CD4-positive, alpha-beta T cell treated with Interleukin-1 beta for 1 hour (primary cell): ENCODE measurements at places on chromosomes 7 and 10.

DNA sequence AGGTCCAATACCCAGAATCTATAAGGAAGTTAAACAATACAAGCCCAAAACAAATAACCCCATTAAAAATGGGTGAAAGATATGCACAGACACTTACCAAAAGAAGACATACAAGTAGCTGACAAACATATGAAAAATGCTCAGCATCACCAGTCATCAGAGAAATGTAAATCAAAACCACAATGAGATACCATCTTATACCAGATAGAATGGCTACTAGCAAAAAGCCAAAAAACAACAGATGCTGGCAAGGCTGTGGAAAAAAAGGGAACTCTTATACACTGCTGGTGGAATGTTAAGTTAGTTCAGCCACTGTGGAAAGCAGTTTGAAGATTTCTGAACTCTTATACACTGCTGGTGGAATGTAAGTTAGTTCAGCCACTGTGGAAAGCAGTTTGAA lies 331.1 kb downstream of the KIF20B start:
- no peak for DNase-seq

- no peak for DNase-seq
These were observed 60.0 kb upstream of the CYP2C18 start for GRCh38 chr10:94623572-94623971.

- no peak for DNase-seq
These were observed 446.9 kb downstream of the PTPRN2 start for GRCh38 chr7:158140538-158141220.

- no peak for DNase-seq
These were observed 35.3 kb downstream of the PLPP4 start for GRCh38 chr10:120492346-120492745.

DNA sequence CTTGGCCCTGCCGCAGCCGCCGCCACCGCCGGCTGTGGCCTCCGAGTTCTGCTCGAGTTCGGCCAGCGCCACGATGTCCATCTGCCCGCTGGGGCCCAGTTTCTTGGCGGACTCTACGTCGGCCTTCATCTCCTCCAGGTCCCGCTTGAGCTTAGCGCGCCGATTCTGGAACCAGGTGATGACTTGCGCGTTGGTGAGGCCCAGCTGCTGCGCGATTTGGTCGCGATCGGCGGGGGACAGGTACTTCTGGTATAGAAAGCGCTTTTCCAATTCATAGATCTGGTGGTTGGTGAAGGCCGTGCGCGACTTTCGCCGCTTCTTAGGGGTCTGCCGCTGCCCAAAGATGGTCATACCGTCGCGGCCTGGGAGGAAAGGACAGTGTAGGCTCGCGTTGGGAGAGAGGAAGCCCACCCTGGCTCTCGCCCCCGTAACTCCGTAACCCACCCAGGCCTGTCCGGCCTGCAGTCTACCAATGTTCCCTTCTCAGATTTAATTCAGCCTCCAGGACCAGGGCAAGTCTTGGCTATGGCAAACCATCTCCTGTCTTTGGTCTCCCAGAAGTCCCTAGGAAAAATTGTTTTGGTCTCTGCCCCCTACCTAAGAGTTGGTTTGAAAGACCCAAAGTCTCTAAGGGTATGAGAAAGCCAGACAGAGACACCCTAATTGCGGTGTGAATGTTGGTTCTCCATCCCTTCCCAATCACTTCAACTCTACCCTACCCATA lies 1.7 kb downstream of the LBX1 start:
- DNase-seq = no peak

DNA sequence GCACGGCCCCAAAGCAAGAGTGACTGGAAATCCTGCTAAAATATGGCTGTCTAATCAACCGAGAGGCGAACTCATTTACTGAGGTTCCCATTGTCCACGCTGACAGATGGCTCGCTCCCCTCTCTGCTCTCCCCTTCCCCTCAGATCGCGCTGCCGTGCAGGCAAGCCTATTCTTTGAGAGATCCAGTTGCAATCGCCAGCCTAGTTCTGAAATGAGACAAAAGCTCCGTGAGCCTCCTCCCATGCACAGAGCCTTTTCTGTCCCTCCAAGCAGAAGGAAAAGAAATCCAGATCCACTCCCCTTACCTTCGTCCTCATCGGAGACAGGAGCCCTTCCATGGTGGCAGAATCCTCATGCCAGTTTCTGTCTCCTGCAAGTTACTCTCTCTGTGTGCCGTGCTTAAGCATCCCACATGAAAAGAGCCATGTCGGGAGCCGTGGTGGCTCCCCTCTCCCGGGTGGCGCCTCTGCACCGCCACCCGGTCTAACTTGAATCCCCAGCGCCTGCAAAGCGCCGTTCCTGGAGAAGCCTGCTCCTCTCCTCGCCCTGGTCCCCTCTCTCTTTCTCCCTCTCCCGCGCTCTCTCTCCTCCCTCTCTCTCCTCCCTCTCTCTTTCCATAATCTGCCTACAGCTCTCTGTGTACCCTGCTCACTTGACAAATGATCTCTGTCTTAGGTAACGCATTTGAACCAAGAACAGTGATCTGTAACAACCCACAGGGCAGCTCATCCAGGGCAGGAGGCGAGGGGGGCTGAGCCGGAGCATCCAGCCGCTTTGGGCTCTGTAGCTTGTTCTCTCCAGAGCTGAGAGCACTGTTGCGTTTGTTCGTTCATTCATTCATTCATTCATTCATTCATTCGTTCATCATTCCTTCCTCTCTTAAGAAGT lies 156.8 kb downstream of the FRMD4A start:
- no peak for DNase-seq

GRCh38 chr10:17912754-17913153 lies 39.0 kb upstream of the SLC39A12 start:
- DNase-seq = no peak
